ENCODE measurements at places on chromosomes 7 and 10.

DNA sequence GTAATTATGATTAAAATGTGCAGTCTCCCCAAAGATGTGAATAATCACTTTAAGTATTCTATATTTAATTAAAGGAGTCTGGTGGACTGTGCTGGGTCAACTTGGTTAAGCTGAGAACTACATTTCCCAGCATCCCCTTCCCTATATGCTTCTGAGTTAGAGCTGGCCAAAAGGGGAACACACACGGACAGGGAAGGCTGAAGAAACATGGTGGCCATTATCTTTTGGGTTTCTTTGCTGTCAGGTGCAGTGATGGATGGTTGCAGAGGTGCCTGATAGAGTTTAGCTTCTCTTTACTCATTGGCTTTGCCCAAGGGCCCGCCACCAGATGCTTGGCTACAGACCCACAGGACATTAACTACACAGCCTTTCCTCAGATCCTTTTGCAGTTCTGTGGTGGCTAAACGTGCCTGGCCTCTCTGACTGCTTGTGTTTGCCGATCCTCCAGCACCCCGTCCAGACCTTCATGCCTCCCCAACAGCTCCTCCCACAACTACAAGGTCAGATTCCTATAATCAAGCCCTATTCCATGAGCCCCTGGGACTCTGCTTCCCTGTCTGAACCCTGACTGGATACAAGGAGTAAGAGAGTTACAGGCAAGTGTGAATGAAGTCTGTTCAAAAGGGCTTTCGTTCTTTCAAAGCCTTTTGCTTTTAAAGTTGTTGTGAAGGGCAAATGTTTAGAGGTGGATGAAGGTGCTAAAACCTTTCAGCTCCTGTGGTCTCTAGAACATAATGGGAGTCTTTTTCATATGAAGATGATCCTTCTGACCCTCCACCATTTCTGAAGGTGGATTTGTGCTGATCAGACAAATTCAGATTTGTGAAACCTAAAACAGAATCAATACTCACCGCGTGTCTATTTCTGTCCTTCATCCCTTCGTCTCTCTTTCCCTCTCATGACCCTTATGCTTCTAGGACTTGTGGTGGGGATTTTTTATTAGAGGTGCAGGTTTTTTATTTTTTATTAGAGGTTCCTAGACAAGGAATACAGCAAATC is 21.5 kb downstream of the BUB3 start:
- no peak for DNase-seq

GRCh38 chr7:30359957-30360356 is 75.6 kb downstream of the ZNRF2 start:
- no peak for DNase-seq

- no peak for DNase-seq
These were observed 35.3 kb downstream of the FOXL3 start for GRCh38 chr7:325051-325798.

DNA sequence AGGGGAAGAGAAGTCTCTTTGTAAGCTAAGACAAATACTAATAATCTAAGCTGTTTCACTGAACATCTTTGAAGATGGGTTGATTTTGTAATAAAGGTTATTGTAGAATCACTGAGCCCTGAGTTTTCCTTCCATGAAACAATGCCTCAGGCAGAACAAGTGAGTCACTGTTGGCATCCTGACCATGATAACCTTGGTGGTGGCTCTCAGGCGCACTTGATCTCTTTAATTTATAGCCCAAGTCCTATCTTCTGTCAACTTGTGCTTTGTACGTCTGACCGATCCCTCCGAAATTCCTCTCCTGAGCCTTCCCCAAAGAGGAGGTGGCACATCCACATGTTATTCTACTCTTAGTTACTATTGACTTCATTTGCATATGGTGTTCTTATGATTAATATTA is 812.9 kb downstream of the REEP3 start:
- no peak for DNase-seq

DNA sequence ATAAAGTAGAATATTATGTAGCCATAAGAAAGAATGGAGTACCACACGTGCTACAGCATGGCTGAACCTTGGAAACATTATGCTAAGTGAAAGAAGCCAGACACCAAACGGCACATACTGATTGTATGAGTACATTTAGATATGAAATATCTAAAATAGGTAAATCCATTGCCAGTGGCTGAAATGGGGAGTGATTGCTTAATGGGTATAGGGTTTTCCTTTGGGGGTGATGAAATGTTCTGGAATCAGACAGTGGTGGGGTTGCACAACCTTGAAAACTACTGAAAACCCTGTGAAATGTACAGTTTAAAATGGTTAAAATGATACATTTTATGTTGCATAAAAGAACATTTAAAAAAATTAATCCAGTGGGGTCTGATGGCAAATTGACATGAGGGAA is 667.9 kb downstream of the AUTS2 start:
- no peak for DNase-seq
